Stimulated activated CD4-positive, alpha-beta T cell treated with anti-CD3 and anti-CD28 coated beads, Interleukin-4, amount 100 ng/mL, for 48 hours (primary cell): ENCODE measurements at places on chromosomes 1 and 21.

DNA sequence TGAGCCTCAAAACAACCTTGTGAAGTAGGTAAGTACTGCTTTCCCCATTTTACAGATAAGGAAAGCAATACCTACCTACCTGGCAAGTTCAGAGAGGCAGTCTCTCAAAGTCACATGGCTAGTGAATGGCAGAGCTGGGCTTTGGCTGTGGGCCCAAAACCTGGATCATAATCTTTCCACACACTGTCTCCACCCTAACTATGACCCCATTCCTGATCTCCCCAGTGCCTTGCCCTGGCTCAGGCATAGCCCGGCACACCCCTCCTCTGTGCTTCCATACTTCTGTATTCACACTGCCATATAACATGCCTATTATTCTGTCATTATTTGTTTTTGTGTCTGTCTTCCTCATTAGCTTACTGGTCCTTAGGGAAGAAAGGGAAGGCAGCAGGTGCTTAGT, 15.9 kb downstream of the GNG12 start:
- no peak for DNase-seq

DNA sequence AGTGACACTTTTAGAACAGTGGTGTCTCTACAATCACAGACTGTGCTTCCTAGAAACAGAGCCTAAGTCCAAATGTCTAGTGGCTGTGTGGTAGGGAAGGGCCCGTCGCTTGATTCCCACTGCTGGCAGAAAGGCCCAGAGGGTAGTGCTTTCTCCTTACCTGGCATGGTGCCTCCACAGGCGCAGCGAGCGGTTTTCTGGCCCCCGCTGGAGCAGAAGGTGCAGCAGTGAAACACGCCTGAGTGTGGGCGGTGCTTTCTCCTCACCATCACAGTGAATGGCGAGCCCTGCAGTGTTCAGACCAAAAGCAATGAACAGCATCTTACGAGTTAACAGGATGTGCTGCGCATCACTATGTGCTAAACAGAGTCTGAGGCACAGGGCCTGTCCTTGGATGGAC, 8.3 kb downstream of the TRIM45 start:
- DNase-seq = no peak

- no peak for DNase-seq
These were observed 132.8 kb upstream of the COL6A1 start for GRCh38 chr21:45848805-45849204.

DNA sequence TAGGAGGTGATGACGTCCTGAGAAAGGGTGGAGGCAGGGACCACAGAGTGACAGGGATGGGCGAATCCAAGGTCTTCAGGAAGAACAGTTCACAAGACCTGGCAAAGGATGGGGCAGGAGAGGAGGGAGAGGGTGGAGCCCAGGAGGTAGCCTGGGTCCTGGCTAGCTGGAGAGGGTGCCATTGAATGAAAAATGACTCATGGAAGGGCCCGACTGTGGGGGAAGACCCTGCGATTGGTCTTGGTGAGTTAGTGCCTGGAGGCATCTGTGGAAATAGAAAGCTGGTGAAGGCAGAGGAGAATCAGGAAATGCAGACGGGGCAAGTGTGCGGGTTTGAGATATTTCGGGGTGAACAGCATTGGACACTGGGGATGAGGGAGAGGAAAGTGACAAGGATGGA, 60.3 kb upstream of the SLC45A1 start:
- DNase-seq = no peak

GRCh38 chr1:7495962-7496361, 275.1 kb upstream of the VAMP3 start:
- DNase-seq = no peak
